ENCODE measurements at places on chromosomes 13 and 19. TPM values are rescaled to one million over a fixed set of nuclear protein-coding genes. Genes with fewer than 3 reads are reported as not detected.

The CPB2 gene
- not detected for total RNA-seq

The KLK3 gene
- not detected for total RNA-seq

The CPAMD8 gene
- total RNA-seq, result 2.2 TPM

DNA sequence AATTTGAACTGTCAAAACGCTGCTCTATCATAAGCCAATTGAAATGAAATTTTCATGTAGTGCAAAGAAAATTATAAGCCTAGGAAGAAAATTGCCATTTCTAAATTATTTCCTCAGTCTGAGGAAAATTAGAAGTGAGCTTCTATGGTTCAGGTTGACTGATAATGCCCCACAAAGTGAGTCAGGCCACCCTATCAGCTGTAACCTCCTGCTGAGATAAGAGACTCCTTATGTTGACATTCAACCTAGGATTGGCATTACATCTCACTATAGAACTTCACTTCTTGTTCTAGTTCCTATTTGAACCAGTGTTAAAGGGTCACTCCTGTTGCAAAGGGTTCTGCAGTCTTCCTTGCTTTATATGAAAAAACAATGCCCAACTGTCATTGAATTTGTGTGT, 32.6 kb upstream of the RFC3 start:
- DNase-seq, result no peak

- no peak for DNase-seq
These were observed 6.5 kb downstream of the NCLN start for GRCh38 chr19:3192228-3192635.

- DNase-seq, result no peak
These were observed 48.0 kb upstream of the WASF3 start for GRCh38 chr13:26509491-26509890.

- DNase-seq, result peak; percentile 87
These were observed 47.0 kb upstream of the PNMA8B start for GRCh38 chr19:46542428-46543230.

- DNase-seq, result peak; percentile 57
These were observed 133.9 kb downstream of the KL start for GRCh38 chr13:33150126-33150525.

Measured in endothelial cell of umbilical vein (primary cell).